ENCODE measurements at places on chromosomes 12 and 14.

- DNase-seq: no peak
These were observed 319.5 kb downstream of the TMEM117 start for GRCh38 chr12:44155358-44155757.

DNA sequence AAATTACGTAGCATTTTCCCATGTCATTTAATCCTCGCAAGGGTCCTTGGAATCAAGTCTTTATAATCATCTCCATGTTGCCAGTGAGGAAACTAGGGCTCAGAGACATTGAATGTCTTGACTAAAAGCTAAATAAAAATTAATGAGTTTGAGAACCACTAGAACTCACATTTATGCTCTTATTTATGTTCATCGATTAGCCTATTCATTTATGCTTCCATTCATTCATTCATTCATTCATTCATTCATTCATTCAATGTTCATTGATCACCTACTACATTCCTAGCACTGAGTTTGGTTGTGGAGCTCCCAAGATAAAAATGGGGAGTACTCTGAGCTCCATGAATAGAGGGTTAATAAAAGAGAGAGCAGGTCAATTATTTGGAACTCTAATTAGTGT, 59.7 kb downstream of the KCNA1 start:
- no peak for DNase-seq

- DNase-seq: no peak
These were observed 199.4 kb downstream of the ANO4 start for GRCh38 chr12:100993916-100994450.

GRCh38 chr14:92317511-92317910, 5.5 kb upstream of the SLC24A4 start:
- DNase-seq: no peak

GRCh38 chr14:92740440-92740839, 8.0 kb downstream of the LGMN start:
- DNase-seq: no peak

GRCh38 chr12:22313286-22313962, 21.1 kb downstream of the ST8SIA1 start:
- DNase-seq: no peak

DNA sequence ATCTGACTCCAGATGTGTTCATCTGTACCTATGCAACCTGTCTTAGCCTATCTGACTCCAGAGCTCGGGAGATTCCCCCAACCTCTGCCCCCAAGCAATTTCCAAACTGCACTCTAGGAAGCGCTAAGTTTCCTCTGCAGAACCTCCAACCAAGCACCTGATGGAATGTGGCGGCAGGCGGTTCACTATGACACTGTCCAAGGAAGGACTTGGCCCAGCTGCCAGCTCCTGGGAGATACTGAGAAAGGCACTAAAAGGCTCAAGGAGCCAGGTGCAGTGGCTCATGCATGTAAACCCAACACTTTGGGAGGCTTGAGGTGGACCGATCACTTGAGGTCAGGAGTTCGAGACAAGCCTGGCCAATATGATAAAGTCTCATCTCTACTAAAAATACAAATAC, 244.0 kb downstream of the BCL11B start:
- no peak for DNase-seq

GRCh38 chr12:105077435-105077834, 6.8 kb downstream of the ALDH1L2 start:
- DNase-seq: no peak

GRCh38 chr14:92706386-92706785, 42.0 kb downstream of the LGMN start:
- no peak for DNase-seq

Measured in DMS153 (cell line).